Omental fat pad (tissue), 4 donors: ENCODE measurements at places on chromosomes 2 and 18.

DNA sequence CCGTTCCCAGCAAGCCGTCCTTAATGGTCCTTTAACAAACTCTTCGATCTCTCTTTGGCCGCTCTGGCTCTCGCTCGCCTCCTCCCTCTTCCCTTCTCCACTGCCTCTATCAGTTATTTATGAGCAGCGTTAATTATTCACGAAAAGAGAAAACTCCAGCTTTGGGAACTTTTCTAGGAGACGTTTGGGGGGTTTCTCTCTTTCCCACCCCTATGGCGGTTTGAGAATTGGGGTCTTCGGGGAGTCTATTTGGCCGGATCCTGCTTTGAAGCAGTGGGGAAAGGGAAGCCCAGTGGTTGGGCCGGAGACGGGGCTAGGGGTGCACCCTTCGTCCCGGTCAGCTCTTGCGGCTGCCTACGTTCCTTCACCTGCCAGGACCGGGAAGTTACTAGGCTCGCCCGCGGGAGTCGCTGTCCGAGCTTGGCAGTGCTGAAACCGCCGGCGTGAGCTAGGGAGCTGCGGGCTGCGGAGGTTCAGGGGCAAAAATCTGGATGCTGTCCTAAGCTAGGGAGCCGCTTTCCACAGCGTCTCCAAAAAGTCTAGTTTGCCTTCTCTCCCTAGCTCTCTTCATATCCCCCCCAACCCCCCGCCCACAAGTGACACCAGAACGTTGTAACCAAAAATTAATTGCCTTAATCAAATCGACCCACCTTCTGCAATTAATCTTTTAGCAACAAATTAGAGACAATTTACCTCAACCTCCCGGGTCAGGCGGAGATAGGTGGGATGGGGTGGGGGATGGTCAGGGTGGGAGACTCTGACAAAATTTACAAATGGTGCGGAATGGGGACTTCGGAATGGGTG lies 8.9 kb upstream of the SKOR2 start:
- no peak for DNase-seq

GRCh38 chr2:5751873-5752482 lies 59.8 kb downstream of the SOX11 start:
- DNase-seq, result no peak

- no peak for DNase-seq
These were observed 42.5 kb downstream of the DSC3 start for GRCh38 chr18:30999887-31000628.

DNA sequence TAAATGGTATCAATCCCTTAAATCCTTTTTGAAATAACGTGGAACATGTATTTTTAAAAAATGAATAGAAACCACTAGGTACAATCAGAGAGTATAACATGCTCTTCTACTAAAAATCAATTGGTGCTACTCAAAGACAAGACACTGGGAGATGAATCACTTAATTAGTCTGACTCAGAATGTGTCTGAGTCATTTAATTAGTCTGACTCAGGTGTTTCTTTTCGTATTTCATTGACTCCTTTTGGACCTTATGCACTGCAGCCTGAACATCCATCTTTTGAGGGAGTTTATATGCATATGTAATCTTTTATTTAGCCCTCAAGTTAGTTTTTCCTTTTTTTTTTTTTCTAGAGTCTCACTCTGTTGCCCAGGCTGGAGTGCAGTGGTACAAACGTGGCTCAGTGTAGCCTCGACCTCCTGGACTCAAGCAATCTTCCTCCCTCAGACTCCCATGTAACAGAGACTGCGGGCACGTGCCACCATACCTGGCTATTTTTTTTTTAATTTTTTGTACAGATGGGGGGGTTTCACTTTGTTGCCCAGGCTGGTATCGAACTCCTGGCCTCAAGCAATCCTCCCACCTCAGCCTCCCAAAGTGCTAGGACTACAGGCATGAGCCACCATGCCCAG lies 26.5 kb downstream of the PPP4R3B start:
- DNase-seq, result no peak

GRCh38 chr2:75324141-75324540 lies 124.8 kb upstream of the TACR1 start:
- no peak for DNase-seq

- DNase-seq, result no peak
These were observed 494 bp downstream of the ANKZF1 start for GRCh38 chr2:219230059-219230540.

- DNase-seq, result no peak
These were observed 451.2 kb downstream of the CNTNAP5 start for GRCh38 chr2:124476291-124476690.

- DNase-seq, result no peak
These were observed 49.1 kb downstream of the CYP1B1 start for GRCh38 chr2:38026846-38027245.

GRCh38 chr2:8693157-8693821 lies 11.4 kb downstream of the ID2 start:
- DNase-seq, result no peak

GRCh38 chr2:180523621-180524340 lies 456.6 kb upstream of the UBE2E3 start:
- DNase-seq, result no peak

DNA sequence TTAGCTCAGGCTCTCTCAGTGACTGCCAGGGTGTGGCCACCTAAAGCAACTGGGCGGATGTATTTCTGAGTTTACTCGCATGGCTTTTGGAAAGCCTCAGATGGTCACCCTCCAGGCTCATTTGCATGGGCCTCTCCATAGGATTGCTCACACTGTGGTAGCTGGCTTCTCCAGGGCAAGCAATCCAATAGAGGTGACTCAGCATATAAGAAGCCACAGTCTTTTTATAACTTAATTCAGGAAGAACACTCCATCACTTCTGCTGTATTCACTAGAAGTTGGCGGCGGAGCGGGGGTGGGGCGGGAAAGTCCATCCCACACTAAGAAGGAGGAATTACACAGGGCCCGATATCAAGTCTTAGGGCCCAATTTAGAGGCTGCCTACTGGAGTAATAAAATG lies 3.6 kb upstream of the DOK6 start:
- DNase-seq, result no peak

DNA sequence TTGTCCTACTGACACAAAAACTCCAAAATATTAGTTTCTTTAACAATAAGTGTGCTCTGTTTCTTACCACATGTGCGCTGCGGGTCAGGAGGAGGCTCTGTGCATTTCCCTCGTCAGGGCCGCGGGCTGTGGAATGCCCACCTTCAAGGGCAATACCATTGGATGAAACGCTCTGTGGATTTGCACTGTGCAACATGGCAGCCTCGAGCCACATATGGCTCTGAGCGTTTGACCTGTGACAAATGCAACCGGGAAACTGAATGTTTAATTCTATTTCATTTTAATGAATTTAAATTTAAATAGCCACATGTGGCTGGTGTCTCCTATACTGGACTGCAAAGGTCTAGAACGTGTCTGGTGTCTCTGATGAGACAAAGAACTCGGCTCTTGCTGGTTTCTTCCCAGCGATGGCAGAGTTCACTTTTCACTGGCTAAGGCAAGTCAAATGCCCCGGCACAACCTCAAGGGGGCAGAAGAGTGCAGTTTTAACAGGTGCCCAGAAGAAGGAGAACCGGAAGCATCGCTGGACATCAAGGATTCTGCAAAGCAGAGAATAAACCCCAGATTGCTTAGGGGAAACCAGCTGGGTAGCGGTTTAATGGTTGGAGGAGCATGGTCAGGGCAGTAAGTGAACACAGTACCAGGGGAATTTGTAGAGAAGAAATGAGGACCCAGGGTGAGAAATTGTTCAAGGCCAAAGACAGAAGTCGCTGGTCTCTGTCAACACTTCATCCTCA lies 37.0 kb upstream of the TMEM18 start:
- no peak for DNase-seq

- no peak for DNase-seq
These were observed 889.1 kb upstream of the GCFC2 start for GRCh38 chr2:76599732-76600368.

DNA sequence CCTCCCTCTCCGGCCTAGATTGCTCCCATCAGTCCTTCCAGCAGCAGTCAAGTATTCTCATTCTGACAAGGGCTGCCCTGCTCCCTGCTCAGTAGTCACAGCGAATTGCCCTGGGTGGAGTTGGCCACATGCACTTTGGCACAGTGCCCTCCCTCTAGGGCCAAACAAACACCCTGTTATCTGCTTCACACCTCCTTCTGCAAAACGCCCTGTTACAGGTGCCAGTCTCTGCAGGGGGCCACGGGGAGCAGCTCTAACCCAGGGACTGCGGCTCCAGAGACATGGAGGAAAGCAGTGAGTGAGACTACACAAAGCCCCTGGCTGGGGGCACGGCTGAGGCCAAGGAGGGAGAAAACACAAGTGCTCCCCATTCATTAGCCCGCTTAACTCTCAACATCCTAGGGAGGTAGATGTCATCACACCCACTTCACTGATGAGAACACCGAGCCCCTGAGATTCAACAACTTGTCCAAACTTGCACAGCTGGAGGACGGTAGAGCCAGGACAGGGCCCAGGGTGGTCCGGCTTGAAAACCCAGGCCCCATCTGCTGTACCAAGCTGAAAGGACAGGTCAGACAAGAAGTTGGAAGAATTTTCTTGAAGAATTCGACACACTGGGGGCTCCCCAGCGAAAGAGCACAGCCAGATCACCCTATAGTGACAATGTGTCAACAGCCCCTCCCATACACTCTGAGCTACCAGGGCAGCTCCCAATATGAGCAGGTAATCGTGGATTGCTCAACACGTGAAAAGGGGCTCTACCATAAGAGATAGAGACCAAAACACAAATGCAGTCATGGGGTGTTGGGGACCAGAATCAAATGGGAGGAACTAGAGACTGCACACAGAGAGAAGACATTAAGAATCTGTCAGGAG lies 8.7 kb upstream of the TFCP2L1 start:
- no peak for DNase-seq

DNA sequence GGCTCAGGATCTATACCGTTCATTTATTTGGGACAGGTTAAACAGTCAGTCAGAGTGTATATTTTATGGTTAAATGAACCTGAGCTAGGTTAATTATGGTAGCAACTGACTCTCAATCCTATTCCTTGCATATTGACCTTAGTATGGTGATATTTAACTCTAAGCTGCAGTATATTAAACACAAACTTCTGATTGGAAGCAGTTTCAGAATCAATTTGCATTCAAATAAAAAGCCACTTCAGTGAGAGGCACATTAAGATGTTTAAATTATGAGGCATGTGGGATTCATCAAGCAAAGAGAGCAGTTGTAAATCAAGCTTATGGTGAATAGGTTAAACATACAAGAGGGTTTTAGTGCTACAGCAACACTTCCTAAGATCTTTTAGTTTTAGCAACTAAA lies 40.4 kb downstream of the FRZB start:
- DNase-seq, result no peak

- DNase-seq, result no peak
These were observed 9.1 kb upstream of the HOXD4 start for GRCh38 chr2:176142281-176142680.

GRCh38 chr2:160206436-160206835 lies 6.4 kb upstream of the ITGB6 start:
- no peak for DNase-seq

GRCh38 chr18:74040459-74041332 lies 106.9 kb downstream of the FBXO15 start:
- no peak for DNase-seq

- DNase-seq, result no peak
These were observed 1.4 kb downstream of the B3GNT2 start for GRCh38 chr2:62197011-62197924.

DNA sequence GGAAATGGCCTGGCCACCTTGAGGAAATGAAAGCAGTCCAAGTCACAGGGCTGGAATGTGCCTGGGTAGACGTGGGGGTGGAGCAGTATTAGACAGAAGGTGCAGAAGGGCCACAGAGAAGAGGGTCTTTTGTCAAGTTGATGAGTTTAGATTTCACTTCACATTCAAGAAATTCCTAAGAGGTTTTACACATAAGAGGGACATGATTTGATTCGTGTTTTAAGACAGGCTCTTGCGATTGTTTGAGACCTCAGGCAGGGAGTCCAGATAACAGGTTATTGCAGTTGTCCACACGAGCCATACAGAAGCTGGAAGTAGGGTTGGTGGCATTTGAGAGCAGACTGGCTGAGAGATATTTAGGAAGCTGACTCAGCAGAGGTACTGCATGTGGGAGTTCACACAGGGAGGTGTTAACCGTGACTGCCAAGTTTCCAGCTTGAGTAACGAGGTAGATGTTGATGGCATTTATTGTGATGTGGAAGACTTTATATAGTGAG lies 64.6 kb downstream of the NEB start:
- no peak for DNase-seq

GRCh38 chr18:74139888-74140287 lies 7.7 kb downstream of the FBXO15 start:
- DNase-seq, result no peak

DNA sequence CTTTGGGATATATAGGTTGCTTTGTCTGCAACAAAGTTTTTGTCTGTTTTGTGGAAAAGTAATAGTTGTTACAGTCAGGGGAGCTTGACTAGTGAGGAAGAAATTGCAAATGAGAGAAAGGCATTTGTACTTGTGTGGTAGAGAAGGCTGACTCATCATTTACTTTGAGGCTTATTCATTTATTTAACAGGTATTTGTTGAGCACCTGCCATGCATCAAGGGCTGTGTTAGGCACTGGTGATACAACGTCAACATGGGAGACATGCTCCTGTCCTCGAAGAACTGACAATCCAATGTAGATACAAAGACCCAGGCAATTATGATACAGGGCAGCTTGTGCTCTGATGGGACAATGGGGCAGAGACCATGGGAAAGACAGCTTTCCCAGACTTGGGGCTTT lies 79.5 kb downstream of the UPP2 start:
- no peak for DNase-seq

- no peak for DNase-seq
These were observed 34.0 kb downstream of the ARHGAP28 start for GRCh38 chr18:6763524-6763923.

GRCh38 chr2:223797811-223798721 lies 39.3 kb downstream of the AP1S3 start:
- no peak for DNase-seq

DNA sequence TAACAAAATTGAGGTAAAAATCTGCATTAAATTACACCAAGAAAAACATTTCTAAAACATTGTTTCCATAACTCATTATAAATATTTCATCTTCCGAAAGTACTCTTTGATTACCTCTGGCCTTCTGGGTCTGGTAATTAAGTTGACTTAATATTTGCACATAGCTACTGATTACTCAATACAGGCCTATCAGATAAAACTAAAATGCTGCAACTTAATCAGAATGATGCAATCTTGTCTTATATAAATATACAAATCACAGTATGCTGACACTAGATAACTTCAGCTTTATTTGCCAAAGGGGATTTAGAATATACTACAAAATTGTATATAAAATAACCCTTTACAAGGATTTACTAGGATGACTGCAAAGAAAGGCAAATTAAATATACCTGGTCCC lies 49.3 kb downstream of the SLC35F5 start:
- no peak for DNase-seq

DNA sequence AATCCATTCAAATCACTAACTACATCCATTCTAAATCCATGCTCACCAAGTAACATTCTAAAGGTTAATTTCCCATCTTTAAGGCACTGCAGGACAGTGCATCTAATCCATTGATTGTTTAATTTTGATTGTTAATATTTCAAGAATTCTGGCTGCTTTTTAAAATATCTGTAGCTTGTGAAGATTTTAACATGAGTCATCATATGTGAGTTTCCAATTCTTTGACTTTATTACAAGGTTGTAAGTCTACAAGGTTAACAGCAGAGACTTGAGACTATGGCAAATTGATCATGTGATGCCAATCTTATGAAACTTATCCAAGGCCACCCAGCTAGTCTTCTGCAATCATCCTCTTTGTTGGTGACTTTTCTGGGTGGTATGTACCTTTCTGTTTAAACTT lies 349.2 kb upstream of the ZC3H15 start:
- no peak for DNase-seq

GRCh38 chr2:239268549-239268948 lies 132.3 kb downstream of the HDAC4 start:
- DNase-seq, result no peak
